ENCODE measurements at places on chromosomes 4 and X.

DNA sequence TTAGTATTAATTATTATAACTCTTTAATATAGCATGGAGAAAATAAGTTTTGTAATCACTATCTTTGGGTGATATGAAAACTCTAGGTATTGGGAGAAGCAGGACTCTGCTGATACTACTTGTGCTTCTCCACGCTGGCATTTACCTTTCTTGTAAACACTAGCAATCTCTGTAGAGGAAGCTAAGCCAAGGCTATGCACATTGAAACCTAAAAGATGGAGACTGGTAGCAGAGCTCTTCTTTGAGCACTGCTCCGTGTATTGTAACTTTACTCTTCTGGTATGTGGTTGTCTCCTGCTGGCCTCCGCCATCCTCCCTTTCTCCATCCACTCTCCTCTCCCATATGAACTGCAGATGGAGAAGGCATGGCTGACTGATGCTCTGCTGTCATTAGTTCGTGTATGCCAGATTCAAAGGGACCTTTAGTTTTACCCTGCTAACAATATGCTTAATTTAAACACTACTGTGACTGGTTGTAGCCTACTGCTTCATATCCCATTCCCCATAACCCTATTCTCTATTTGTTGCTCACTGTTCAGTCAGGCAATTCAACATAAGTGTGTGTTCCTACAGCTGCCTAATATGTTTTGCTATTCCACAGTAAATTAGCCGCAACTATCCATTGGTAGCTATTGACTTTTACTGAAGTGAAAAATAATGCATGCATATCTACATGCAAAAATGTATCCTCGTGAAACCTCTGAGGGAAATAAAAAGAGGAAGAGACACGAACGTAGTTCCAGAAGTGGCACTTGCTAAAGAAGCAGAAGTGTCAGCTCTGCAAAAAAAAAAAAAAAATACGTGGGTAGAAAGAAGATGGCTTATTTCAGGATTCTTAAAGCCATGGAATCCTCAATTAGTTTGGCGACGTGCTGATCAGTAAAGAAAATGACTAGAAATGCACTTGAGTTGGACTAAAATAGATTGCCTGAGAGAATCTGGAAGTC lies 55.6 kb upstream of the CCSER1 start:
- no peak for DNase-seq

GRCh38 chr4:140133576-140133975 lies 20.4 kb downstream of the MAML3 start:
- no peak for DNase-seq

- peak; percentile 38 for DNase-seq
These were observed 41.4 kb downstream of the JADE3 start for GRCh38 chrX:46953597-46953996.

GRCh38 chrX:67558267-67558666 lies 14.4 kb downstream of the AR start:
- DNase-seq, result no peak

- DNase-seq, result peak; percentile 97
These were observed 3.3 kb downstream of the KLF3 start for GRCh38 chr4:38667085-38667893.

Measured in large intestine (tissue), 12 donors.